Brain (organoid and tissue), 16 donors: ENCODE measurements at places on chromosomes 4 and X.

GRCh38 chrX:70168238-70169188 lies 8.8 kb upstream of the DGAT2L6 start:
- peak; percentile 66 for DNase-seq

GRCh38 chrX:68461576-68461975 lies 28.3 kb upstream of the OPHN1 start:
- DNase-seq: no peak

GRCh38 chrX:153688071-153688470 lies 345 bp downstream of the SLC6A8 start:
- no peak for DNase-seq

GRCh38 chrX:123899701-123900100 lies 39.8 kb downstream of the XIAP start:
- DNase-seq: no peak

DNA sequence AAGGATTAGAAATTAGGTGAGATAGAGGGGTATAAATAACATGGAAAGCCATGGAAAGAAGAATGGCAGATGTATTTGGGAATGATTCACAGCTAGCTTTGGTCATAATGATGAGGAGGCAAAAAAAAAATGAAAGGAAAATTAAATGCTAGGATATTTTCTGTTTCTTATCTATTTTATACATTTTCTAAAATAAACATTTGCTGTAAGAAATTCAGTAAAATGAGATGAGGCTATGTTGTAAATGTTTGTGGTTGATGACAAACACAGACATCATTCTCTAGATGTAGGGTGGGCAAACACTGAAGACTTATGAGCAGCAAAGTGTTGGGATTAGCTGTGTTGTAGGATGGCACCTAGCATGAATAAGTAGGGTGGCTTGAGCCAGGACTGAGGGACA lies 407.1 kb downstream of the IL15 start:
- DNase-seq: no peak

- no peak for DNase-seq
These were observed 346.0 kb upstream of the GATB start for GRCh38 chr4:152106781-152107321.
